ENCODE measurements at places on chromosomes 7 and 10.
A peak's percentile ranks its signal among the peaks of the same experiment; 100 is the strongest.

DNA sequence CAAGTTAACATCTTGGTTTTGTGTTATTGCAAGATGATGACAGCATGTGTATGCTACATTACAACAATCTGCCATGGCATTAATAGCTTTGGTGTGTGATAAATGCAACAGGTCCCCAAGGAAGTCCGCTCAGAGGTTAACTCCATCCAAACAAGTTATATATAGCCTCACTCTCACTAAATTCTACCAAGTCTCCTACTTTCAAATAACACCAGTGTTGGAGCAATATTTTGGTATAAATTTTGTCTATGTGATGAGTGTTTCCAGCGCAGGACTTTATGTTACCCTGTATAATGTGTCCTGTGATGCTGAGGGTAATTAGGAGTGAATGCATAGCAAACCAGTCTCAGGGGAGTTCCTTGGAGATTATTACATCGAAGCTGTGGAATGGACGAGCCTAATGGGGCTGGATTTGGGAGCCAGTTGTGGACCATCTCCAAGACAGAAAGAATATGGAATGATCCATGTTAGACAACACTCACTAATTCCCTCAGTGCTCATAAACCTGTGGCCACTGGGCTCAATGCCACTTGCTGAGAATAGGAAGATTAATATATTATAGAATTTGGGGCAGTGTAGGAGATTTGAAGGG lies 127.6 kb upstream of the CXCL12 start:
- DNase-seq: no peak

DNA sequence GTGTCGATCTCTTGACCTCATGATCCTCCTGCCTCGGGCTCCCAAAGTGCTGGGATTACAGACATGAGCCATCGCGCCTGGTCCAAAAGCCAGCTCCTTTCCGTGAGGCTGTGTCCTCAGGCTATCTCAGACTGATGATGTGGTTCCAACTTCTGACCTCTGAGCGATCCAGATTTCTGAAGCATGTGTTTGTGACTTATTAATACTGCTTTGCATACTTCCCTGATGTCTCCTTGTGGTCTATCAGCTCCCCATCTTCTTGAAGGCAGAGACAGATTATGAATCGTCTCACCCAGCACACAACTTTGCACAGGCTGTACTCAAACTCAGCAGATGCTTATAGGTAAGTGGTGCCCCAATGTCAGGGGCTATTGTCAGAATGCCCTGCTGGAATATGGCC lies 2.0 kb upstream of the PLPP4 start:
- no peak for DNase-seq

GRCh38 chr7:25574828-25575227 lies 346.5 kb upstream of the NPVF start:
- DNase-seq: no peak

GRCh38 chr10:114350751-114351150 lies 53.6 kb downstream of the AFAP1L2 start:
- no peak for DNase-seq

DNA sequence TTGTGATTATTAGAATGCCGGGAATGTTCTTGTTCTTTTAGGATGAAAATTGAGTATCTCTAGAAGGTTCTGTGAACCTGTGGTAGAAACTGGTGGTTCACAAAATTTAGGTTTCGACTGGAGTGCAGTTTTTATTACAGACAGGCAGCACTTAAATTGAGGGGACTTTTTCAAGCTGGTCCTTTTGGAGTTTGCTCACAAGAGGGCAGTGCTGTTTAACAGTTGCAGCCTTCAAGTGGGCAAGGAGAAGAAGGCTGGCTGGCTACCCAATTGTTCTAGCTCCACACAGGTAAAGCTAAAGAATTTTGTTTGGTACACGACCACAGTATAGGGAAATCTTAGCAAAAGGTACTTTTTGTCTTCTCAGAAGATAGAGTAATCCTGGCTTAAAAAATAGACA lies 233.6 kb downstream of the SNX13 start:
- peak; percentile 13 for DNase-seq

GRCh38 chr7:81694711-81695110 lies 75.1 kb downstream of the HGF start:
- DNase-seq: no peak

- DNase-seq: no peak
Measured at GRCh38 chr10:72365106-72365895, 10.6 kb upstream of the DNAJB12 start.

- no peak for DNase-seq
Measured at GRCh38 chr10:101070098-101070497, 8.3 kb downstream of the KAZALD1 start.

DNA sequence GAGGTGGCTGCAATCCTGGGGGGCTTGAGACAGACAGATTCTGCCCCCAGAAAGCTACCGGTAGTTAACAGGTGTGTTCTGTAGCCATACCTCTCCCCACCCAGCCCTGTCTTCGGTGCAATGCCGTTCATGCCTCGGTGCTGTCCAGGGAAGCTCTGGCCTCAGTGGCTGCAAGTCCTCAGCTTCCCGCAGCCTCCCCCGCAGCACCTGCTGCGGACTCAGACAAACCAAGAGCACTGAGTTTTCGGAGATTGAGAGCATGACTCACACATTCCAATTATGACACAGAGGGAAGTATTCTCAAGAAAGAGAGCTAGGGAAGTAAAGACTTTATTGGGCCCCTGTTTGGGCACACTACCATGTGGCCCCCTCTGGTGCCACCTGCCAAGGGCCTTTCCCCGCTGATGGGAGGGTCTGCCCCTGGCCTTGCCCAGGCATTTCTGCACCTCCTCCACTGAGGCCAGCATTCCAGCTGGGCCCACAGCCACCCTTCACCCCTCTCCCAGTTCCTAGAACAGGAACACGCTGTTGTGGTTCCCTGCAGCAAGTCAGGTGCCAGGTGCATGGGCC lies 30.2 kb upstream of the EZH2 start:
- DNase-seq: peak; percentile 51

GRCh38 chr10:29277296-29277695 lies 11.6 kb upstream of the LYZL1 start:
- no peak for DNase-seq

GRCh38 chr7:102974366-102975236 lies 61.8 kb downstream of the LRRC17 start:
- DNase-seq: no peak

GRCh38 chr10:89215511-89215910 lies 8.4 kb upstream of the CH25H start:
- DNase-seq: no peak

- peak; percentile 81 for DNase-seq
Measured at GRCh38 chr7:73734619-73735527, 3.7 kb downstream of the ABHD11 start.

DNA sequence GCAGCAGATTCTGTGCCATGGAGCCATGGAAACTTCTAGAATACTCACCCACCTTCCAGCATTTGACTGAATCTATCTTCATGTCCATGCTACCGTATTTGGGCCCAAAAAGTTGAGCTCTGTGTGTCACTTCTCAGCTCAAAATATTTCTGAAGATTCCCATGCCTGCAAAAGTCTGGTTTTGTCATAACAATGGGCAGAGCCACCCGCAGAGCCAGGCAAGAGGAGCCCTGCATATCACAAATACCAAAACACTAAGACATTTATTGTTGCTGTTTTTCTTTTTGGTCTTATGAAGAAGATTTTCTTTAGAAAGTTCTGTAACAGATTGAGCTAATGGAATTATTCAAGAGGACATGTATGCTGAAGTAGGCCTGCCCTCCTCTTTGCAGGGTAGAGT lies 68.1 kb downstream of the PRTFDC1 start:
- no peak for DNase-seq

- no peak for DNase-seq
Measured at GRCh38 chr7:69676247-69676646, 78.0 kb downstream of the AUTS2 start.

GRCh38 chr10:48653944-48654698 lies 30.6 kb upstream of the WDFY4 start:
- no peak for DNase-seq

- no peak for DNase-seq
Measured at GRCh38 chr10:124693396-124693795, 50.8 kb downstream of the FAM53B start.

- no peak for DNase-seq
Measured at GRCh38 chr7:154864523-154864891, 138.4 kb downstream of the PAXIP1 start.

All from stimulated activated CD4-positive, alpha-beta T cell treated with anti-CD3 and anti-CD28 coated beads, Interleukin-2, amount 100 ng/mL, for 48 hours (primary cell).